ENCODE measurements at places on chromosomes 11 and 22.
A peak's percentile ranks its signal among the peaks of the same experiment; 100 is the strongest.

DNA sequence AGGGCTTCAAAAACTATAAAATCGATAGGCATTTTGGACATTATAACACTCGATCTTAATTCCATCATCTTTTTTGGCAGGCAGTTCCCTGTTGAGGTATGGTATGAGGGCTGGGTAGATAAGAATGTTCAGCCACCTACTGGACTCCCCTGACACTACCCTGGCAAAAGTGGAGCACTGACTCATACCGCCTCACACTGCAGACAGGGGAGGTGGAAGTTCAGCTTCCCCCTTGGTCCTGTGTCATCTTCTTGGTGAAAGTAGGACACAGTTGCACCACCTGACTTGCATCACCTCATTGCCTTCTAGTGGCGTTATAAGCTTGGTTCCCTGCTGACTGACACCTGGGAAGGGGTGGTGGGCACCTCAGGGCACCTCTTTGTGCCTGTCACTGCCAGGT is 30.4 kb downstream of the PAAF1 start:
- DNase-seq = peak; percentile 36

GRCh38 chr11:73945396-73945795 is 5.4 kb upstream of the DNAJB13 start:
- no peak for DNase-seq

- DNase-seq = peak; percentile 31
Measured at GRCh38 chr11:65429068-65429681, 6.6 kb downstream of the NEAT1 start.

GRCh38 chr11:77120571-77120970 is 7.5 kb upstream of the MYO7A start:
- peak; percentile 47 for DNase-seq

DNA sequence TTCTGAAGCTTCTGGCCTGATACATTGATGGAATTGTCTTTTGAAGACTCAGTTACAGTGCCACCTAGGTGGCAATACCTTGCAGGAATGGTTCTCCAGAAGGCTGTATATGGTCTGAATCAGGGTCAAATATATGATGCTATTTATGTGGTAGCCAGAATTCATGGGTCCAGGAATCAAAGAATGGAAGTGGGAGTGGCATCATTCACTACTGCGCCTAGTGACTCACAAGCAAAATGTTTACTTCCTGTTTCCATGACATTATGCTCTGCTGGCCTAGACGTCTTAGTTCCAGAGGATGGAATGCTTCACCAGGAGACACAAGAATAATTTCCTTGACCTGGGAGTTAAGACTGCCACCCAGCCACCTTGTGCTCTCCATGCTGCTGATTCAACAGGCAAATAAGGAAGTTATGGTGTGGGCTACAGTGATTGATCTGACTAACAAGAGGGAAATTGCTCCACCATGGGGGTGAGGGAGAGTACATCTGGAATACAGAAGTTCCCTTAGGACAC is 491.8 kb downstream of the ETS1 start:
- DNase-seq = no peak

GRCh38 chr11:65530157-65530496 is 5.2 kb downstream of the SCYL1 start:
- no peak for DNase-seq

DNA sequence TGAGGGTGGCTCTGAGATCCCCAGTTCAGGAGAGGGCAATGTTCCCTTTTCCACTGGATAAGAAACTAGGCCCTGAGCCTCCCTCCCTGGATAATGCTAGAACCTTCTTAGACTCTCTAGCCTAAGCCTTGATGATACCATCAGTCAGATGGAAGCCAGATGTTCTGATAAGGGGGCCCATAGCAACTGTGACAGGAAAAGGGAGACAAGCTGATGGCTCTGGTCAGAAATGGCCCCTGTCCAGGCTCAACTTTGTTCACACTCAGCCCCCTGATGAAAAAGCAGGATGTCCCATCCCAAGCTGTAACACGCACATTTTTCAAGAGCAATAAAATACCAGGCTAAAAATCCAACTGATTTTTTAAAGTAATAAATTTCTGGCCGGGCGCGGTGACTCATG is 7.2 kb upstream of the OAF start:
- no peak for DNase-seq

GRCh38 chr11:61198361-61198760 is 5.0 kb upstream of the PGA3 start:
- DNase-seq = no peak

- no peak for DNase-seq
Measured at GRCh38 chr11:119172513-119172912, 4.0 kb downstream of the NLRX1 start.

DNA sequence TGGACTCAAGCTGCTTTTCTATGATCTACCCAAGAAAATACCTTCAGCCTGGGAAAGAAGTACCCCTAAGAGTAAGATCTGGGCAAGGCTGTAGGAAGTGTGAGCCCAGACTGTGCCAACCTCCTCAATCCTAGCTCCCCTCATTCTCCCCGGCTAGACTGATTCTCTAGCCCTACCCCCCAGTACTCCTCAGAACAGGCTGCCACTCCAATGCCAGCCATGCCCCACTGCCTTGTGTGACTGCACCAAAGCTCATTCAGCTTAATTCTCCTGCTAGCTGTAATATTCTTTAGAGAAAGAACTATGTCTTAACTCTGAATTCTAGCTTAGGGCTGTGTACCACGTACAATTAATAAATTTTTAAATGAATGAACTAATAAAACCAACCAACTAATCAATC is 92.6 kb upstream of the AKIP1 start:
- no peak for DNase-seq

- DNase-seq = no peak
Measured at GRCh38 chr11:134460881-134461280, 48.8 kb upstream of the B3GAT1 start.

DNA sequence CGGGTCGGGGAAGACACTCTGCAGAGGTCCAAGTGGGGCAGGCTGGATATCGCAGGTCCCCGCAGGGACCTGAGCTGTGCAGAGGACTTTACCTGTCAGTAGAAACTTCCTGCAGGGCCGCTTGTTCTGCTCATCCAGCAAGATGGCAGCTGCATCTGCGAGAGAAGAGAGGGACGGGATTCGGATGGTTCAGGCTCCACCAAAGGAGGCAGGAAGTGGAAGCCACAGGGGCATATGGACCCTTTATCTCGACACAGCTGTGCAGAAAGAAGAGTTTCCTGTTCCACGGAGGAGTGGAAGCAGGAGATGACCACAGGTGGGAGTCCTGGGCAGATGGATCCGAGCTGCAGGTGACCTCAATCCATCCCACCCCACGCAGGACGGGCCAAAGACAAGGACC is 22.5 kb downstream of the CABP7 start:
- DNase-seq = no peak

DNA sequence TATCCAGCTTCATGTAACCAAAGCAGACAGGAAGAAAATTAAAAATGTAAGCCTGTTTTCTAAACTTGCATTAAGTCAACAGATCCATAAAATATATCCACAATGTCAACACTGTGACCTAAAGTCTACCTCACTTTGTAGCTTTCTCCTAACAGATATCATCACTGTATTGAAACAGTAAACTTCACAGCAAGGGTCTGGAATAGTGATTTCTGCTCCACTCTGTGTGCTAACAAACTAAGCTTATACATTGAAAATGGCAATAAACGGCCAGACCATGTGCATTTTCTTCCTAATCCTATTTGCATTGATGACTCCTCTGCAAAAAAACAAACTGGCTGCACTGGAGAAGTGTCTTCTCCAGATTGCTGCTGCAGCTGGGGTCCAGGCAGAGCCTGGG is 26.8 kb downstream of the CADM1 start:
- DNase-seq = no peak

- no peak for DNase-seq
Measured at GRCh38 chr22:42961810-42962209, 53.1 kb downstream of the PACSIN2 start.

- DNase-seq = no peak
Measured at GRCh38 chr11:76067099-76067498, 139.2 kb downstream of the WNT11 start.

GRCh38 chr11:69647761-69648497 is 7.0 kb downstream of the CCND1 start:
- no peak for DNase-seq

- no peak for DNase-seq
Measured at GRCh38 chr22:29314537-29315285, 786 bp downstream of the RASL10A start.

DNA sequence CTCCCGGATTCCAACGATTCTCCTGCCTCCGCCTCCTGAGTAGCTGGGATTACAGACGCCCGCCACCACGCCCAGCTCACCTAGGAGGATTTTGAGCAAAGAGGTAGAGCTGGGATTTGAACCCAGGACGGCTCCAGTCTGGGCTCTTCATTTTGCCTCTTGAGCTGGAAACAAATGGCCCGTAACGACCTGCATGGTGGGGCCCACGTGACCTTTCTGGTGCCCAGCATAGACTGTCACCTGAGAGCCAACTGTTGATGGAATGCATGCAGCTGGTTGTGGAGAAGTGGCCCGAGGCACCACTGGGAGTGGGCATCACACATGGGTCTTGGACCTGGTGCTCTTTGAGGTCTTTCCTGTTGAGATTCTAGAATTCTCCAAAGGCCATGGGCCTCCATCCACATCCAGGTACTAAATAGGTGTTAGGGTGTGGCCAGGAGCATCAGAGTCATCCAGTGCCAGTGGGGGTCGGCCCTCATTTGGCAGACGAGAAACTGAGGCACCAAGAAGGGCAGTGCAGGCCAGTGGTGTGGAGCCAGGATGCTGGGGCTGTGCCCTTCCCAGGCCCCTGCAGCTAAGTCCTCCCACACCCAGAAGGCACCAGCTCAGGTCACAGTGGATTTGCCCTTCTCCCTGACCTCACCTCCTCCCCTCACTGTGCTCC is 3.9 kb downstream of the ATF4 start:
- DNase-seq = no peak

DNA sequence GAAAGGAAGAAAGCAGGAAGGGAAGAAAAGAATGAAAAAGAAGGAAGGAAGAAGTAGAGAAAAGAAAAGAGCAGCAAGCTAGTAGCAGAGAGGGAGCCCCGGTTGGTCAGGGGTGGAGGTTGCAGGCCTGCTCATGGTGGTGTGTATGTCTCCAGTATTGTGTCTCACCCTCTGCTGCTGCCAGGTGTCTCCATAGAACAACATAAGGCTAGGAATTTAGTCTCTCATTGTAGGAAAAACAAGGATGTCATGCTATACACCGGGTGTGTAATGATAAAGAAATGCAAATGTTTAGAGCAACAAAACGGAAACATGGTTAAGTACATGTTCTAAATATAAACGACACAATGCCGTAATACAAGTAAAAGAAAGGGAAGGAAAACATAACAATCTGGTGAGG is 342.5 kb downstream of the NTM start:
- DNase-seq = no peak

DNA sequence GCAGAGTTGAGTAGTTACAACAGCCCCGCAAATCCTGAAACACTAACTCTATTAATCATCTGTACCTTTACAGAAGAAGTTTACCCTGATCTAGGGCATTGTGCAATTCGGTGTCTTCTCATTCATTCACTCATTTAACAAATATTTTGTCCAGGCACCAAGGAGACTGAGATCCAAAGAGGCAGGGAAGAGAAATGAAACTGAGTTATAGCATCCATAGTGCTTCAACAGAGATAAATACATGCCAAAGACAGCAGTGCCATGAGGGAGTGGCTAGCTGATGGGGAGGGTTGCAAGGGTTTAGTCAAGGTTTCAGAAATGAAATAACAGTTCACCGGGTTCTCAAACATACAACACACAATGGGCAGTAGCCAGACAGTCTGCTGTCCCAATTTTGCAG is 40.2 kb upstream of the MTNR1B start:
- DNase-seq = no peak

- no peak for DNase-seq
Measured at GRCh38 chr22:48238284-48238915, 1476.0 kb downstream of the TBC1D22A start.

GRCh38 chr11:2216400-2217064 is 44.9 kb upstream of the TH start:
- no peak for DNase-seq

DNA sequence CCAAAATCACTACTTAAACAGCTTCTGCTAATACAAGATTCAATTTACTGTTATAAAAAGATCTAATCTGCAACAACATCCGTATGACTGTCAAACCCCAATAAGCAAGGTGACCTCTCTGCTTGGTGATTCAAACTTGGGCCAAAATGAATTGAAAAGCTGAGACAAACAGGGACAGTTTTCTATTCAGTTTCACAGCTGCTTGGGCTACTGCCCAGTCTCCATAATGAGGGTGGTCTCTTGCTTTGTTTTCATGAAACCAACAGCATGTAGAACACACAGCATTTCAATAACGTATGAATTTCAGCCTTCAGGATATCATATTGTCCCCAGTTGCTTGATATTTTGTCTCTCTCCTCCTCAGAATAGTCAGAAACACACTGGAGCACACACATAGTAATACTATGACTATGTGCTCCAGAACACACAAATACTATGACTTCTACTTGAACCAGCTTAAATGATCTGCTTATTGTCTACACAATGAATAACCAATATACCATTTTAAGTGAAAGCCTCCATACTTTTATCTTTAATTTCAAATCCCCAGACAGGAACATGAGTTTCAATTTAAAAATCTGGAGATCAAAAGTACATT is 285.0 kb downstream of the TTC28 start:
- DNase-seq = no peak

DNA sequence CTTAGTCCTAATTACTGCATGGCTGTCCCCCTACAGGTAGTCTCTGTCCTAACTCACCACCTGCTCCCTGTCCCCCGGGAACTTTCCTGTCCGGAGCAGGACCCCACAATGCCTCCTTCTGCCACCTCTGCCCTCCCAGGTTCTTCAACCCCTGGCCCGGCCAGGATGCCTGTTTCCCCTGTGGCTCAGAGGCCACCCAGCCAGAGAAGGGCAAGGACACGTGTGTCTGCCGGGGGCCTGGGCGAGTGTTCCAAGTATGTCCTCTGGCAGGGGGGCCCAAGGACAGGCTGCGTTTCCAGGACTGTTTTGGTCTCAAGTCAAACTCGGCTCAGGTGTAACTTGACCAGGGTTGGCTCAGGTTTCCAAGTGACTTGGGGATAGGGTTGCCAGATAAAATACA is 63.8 kb downstream of the BTG4 start:
- no peak for DNase-seq
